Chondrocyte (in vitro differentiated cells): ENCODE measurements at places on chromosomes 7 and 10. TPM values are rescaled to one million over a fixed set of nuclear protein-coding genes. Genes with fewer than 3 reads are reported as not detected.

The EGR2 gene
- total RNA-seq: 11.7 to 17.8 TPM (median 11.9 TPM) in 3 replicates

The PHKG1 gene
- 0.15 to 0.62 TPM (median 0.24 TPM) in 3 replicates for total RNA-seq

The ARMC3 gene
- total RNA-seq: 0.27 to 0.28 TPM in 2 of 3 replicates, not detected in the other

The MSMB gene
- total RNA-seq: not detected in 3 replicates
